ENCODE measurements at places on chromosomes 2 and 18.

GRCh38 chr2:138013639-138014038, 49.4 kb downstream of the HNMT start:
- no peak for DNase-seq

- DNase-seq = no peak
These were observed 959 bp upstream of the TUBA4B start for GRCh38 chr2:219252084-219252483.

GRCh38 chr18:62446511-62446910, 76.3 kb upstream of the ZCCHC2 start:
- no peak for DNase-seq

GRCh38 chr2:50004667-50005066, 850.4 kb upstream of the FSHR start:
- peak; percentile 17 for DNase-seq

DNA sequence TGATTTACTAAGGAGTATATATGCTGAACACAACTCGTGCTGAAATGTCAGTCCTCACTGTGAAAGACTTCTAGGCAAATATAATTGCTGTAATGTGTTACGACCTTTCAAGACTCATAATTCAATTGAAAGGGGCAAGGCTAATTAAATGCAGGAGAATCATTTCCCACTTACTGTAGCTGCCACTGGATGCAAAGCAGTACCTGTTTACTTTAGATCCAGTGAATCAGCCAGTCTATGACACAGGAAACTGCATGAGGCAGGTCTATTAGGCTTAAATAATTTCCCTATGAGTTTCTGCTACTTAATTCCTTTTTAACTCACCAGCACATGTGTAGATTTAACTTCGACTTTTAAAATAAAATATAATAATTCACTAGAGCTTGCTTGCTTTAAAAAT, 125.6 kb downstream of the CTNNA2 start:
- no peak for DNase-seq
